Activated naive CD8-positive, alpha-beta T cell treated with anti-CD3 and anti-CD28 coated beads, Interleukin-2, amount 10 ng/mL, durations not matched to agents 7 days and 5 days (primary cell): ENCODE measurements at places on chromosomes 6 and 20. TPM values are rescaled to one million over a fixed set of nuclear protein-coding genes. Genes with fewer than 3 reads are reported as not detected.

DNA sequence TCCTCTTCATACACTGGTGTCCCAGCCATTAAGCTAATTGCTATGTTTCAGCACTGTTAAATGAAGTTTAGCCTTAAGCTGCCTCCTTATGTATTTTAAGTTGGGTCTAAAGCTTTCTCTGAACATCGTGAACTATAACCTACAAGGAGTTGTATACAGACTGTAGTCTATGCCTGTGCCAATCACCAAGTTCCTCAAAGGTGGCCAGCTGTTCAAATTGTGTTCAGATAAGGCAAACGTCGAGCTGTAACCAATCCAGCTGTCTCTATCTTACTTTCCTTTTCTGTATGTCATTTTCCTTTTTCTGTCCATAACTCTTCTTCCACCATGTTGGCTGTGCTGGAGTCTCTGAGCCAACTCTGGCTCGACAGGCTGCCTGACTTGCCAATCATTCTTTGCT is 199.6 kb downstream of the OGFRL1 start:
- no peak for DNase-seq

- no peak for DNase-seq
These were observed 1.1 kb upstream of the MAP3K5 start for GRCh38 chr6:136793363-136793762.

GRCh38 chr6:98828941-98829411 is 5.4 kb upstream of the POU3F2 start:
- DNase-seq, result no peak

DNA sequence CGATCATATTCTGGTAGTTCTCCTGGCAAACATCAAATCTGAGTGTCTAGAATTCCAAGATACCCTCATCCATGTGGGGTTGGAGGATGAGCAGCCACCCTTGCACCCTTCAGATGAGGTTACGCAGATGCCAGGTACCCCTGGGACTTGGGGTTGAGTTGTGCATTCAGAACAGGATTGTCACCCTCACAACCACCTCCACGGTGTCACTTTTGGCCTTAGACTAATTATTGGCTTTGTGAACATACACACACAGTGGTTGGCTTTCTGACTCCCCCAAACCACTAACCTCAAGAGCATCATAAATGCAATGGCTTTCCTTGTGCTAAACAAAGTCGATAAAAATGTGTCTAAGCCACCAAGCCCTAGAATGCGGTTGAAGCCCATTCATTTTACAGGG is 2.9 kb upstream of the F13A1 start:
- DNase-seq, result no peak

DNA sequence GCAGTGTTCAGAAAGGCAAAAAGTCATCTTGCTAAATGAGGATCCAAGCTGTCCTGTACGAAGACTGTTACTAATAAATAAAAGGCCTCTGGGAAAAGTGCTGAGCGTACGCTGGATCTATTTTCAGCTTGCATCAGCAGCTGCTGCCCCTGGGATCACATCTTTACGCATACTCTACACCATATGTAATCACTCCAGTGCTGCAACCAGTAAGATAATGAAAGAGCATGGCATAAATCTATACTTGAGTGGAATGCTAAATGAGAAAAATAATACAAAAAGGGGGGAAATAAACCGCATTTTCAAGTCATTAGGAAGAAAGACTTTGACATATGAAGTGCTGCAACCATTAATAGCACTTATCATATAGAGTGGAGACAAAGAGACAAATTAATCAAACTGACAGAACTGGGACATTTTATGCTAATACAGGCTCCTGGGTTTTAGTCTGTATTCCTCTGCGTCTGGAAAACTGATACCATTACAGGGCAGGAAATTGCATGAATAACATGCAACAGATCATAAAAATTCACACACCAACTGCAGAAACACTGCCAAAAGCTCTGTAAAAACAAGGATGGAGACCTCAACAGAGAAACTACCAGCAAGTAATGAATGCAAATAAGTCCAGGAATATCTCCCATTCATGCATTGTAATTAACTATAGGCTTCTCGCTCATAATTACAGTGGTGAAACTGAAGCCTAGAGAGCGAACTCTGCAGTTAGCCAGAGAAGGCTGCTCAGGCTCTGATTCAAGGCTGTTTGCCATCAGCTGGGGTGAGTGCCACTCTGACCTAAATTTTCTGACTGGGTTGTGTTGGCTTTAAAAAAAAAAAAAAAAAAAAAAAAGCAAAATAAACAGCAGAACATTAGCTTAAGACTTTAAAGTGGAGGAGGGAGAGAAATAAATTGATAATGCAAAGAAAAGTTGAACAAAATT is 83.8 kb downstream of the GJA10 start:
- no peak for DNase-seq

DNA sequence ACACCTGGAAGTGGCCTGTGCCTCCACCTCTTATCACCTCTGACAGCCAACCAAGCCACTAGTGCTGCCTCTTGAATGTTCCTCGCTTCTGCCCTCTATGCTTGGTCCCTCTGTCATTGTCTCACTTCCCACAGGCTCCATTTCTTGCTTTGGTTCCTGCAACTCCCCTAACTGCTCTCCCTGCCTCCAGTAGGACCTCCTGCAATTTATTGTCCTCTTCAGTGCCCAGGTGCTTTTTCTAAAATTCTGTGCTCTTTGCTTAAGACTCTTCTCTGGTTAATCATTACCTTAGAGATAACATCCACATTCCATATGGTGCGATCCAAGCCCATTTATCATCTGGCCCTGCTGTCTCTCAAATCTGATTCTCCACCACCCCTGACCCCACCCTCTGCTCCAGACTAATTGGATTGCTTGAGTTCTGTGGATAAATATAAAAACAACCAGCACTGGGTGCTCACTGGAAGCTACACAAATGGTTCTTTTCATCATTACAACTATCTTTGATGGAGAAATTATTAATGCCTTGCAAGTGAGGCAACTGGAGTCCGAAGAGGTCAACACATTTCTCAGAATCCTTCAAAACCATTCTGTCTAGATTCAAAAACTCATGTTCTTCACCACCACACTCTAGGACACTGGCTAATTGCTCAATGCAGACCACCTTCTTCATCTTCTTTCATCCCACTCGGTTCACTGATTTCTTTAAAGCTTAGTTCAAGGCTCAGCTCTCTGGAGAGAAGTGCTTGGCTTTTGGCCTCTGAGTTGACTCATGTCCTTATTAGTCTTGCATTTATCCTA is 47.2 kb downstream of the FOXA2 start:
- no peak for DNase-seq

GRCh38 chr20:11331096-11331495 is 586.6 kb upstream of the BTBD3 start:
- no peak for DNase-seq

- DNase-seq, result no peak
These were observed 241.6 kb upstream of the SUPT3H start for GRCh38 chr6:45619211-45619760.

GRCh38 chr6:81987293-81987692 is 234.8 kb upstream of the TENT5A start:
- no peak for DNase-seq

DNA sequence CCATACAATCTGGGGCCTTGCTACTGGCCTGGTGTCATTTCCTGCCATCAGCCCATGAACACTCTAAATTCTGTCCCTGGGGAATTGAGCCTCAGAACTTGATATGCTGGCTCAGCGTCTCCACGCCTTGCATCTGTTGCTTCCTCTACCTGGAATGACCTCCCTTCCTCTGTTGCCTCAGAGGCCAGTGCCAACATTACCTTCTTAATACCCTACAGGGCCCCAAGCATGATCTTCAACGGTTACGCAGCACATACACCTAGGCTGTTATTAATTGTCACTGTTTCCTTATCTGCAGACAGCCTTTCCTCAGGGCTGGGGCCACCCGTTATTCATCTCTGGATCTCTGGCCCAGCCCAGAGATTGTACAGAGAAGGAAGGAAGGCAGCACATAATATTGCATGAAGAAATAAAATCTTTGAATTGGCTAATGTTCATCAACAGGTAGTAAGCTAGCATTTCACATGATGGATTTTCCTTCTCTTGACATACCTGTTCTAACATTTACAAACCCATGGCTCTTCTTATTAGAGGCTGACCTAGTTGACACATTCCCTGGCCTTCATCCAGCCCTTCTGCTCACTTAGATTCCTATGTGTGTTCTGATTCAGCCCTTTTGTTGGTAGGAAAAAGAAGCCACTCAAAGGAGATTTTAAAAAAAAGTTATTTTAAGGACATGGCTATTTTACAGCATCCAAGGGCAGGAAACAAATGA is 8.4 kb upstream of the RNF182 start:
- DNase-seq, result no peak

DNA sequence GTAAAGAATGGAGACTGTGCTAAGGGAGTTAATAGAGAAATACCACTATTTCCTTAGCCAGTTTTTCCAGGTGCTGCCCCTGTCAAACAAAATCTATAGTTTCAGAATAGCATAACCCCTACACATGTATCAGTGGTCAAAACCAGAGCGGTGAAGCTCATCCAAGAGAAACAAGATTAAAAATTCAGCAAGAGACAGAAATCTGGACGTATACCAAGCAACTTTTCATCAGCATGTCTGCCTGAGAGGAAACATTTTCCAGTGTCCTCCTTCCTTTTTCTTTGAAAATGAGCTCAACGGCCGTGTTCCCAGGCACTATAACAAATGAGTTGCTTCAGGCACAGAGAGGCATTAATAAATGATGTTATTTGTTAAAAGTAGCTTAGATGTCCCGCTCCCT is 416.5 kb downstream of the BCKDHB start:
- DNase-seq, result no peak

DNA sequence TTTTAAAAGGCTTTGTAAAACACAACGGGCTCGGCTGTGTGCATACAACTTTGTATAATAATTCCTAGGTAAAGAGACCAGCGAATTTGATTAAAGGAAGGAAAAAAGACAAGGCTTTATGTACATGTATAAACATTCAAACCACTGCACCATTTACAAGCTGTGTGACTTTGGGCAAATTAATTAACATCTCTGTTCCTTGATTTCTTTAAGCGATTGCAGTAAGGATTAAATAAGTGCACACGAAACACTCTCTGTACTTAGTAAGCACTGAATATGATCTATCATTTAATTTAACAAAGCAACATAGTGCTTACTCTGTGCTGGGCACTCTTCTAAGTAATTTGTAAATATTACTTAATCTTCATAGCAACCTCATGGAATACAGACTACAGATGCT is 19.5 kb upstream of the OCSTAMP start:
- DNase-seq, result no peak

GRCh38 chr6:1702580-1703051 is 92.9 kb downstream of the FOXC1 start:
- DNase-seq, result no peak

DNA sequence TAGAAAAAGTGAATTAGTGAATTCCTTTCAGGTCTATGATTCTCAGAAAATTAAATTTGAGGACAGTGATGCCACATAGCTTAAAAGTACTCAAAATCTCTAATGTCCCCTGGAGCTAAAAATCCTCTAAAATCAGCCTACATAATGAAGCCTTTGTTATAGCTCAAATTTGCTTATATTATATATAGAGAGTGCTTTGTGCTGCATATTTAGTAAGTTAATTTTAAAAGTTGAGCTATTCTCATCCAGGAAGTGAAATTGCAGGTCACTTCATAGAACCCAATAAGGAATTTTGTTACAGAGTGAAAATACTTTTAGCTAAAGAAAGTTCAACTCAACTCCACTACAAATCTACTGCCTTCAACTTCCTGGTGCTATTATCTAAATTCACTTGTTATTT is 507.5 kb upstream of the MAP3K7 start:
- DNase-seq, result no peak

DNA sequence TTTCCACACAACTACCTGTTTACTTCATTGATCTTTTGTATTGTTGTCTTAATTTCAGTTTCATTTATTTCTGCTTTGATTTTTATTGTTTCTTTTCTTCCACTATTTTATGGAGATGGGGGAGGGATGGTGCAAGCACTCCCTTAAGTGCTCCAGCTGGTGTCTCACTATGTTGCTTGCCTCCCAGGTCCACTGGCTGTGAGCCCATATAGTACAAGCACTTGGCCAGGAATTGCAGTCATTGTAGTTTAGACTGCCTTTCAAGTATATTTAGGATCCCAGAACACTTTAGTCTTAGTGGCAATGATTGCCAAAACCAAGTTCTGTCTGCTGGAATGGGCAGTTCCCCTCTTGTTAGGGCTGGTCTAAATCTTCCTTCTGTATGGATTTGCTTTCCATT is 34.9 kb upstream of the MAN1A1 start:
- DNase-seq, result no peak

DNA sequence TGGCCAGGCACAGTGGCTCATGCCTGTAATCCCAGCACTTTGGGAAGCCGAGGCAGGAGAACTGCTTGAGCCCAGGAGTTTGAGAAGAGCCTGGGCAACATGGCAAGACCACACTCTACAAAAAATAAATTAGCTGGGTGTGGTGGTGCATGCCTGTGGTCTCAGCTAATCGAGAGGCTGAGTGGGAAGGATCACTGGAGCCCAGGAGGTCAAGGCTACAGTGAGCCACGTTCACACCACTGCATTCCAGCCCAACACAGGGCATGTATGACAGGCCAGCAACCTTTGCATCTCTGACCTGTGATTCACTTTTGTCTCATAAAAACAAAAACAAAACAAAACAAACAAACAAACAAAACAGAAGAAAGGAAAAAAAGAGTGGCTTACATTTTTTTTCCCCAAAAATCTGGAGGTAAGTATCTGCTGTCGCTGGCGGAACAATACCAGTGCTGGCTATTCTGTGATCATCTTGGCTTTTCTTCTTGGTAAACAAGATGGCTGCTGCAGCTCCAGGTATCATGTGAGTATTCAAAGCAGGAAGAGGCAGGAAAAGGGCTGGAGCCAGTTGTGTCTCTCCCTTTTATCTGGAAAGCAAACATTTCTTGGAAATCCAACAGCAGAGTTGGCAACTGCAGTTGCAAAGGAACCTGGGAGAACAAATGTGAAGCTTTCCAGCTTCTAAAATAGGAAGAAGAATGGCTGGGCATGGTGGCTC is 40.4 kb upstream of the ZMYND8 start:
- DNase-seq, result no peak

DNA sequence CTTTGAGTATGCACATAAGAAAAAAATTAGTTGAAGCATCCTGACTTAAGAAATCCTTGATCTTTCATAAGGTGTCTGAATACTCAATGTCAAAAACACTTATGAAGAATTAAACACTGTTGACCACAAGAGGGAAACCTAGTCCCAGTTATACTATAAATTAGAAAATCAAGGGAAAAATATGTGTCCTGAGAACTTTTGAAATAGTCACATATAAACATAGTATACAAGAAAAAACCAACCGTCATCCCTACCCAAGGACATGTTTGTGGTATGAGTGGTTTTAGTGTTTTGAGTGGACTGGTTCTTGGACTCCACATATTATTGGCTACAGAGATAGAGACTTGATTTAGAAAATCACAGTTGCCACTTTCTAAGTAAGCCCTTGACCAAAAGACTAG is 7.6 kb upstream of the HLA-DRA start:
- no peak for DNase-seq

GRCh38 chr6:97497713-97498331 is 214.8 kb upstream of the MMS22L start:
- DNase-seq, result peak; percentile 57

- DNase-seq, result no peak
These were observed 9.8 kb downstream of the SYNGAP1 start for GRCh38 chr6:33429750-33430052.

GRCh38 chr6:158387036-158387435 is 74.8 kb downstream of the TULP4 start:
- DNase-seq, result no peak

Gene PPT2
- 23.7 TPM for total RNA-seq

Gene ULBP2
- 0.53 TPM for total RNA-seq

Gene RIPOR3
- not detected for total RNA-seq

Gene CRISP3
- total RNA-seq, result not detected

Gene DEFB124
- total RNA-seq, result not detected

Gene TP53TG5
- not detected for total RNA-seq

Gene DOK5
- not detected for total RNA-seq

Gene PREX1
- total RNA-seq, result 147 TPM

Gene SLC24A3
- total RNA-seq, result not detected

Gene TREML2
- total RNA-seq, result 13.5 TPM

Gene SLCO4A1
- 61.9 TPM for total RNA-seq
